ENCODE measurements at places on chromosomes 2 and 18.

DNA sequence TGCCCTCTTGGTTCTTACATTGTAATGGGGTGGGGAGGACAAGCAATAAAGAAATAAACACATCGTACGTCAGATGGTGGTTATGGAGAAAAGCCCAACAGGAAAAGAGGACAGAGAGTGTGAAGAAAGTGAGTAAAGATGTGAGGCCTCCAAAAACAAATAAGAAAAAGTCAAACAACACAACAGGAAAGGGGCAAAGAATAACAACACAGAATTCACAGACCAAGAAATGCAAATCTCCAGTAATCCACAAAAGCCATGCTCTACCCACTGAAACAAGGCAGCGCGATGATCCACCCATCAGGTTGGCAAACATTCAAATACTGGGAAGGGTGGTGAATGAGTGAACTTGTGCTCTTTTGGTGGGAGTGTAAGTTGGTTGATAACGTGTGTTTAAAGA is 16.7 kb upstream of the DUSP2 start:
- DNase-seq, result no peak

GRCh38 chr2:71074893-71075395 is 6.5 kb downstream of the NAGK start:
- no peak for DNase-seq

GRCh38 chr2:207469451-207469850 is 60.3 kb upstream of the CREB1 start:
- DNase-seq, result no peak

GRCh38 chr18:2699001-2699400 is 43.5 kb downstream of the SMCHD1 start:
- no peak for DNase-seq

- DNase-seq, result peak; percentile 52
Measured at GRCh38 chr18:76721207-76721996, 101.0 kb upstream of the ZNF236 start.

GRCh38 chr2:215269397-215270117 is 42.3 kb upstream of the ATIC start:
- DNase-seq, result peak; percentile 53

DNA sequence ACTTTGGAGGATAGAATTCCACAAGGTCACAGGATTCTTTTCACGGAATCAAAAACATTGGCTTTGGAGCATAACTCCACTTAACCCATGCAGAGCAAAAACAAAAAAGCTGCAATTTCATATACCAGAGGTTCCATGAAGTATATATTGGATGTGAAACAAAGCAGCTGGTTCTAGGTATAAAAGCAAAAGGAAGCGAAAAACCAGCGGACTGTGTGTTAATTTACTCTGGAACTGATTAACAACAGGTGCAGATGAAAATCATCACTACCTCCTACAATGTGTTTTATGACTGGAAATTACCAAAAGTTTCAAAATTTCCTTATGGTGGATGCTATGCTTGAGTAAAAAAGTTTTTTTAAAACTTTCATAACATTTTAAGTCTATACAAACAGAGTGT is 54.4 kb upstream of the LINC00305 start:
- DNase-seq, result no peak

GRCh38 chr2:134401789-134402188 is 147.9 kb downstream of the MGAT5 start:
- DNase-seq, result no peak

- no peak for DNase-seq
Measured at GRCh38 chr18:3384664-3385563, 65.1 kb upstream of the TGIF1 start.

DNA sequence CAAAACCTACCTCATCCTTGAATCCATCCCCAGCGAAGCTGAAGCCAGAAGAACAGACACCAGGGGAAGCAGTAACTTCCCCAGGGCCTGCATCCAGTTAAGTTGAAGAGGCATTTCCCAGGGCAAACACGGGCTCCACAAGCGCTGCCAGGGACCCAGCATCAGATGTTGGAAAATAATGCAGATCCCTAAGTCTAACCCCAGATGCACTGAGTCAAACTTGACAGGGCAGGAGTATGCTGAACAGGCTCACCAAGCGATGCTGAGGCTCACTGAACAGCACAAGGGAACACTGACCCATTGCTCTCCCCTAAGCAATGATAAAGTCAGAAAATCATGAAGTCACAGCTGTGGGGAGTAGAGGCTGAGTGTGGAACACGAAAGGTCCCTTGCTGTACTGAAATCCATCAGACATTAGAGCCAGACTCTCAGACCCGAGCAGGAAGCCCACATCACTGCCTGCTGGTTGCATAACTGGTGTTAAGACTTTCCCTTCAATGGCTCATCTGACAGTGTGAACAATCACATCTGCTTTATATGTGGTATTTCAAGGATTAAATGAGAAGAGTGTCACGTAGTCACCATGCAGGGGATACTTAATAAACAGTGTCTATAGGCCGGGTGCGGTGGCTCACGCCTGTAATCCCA is 36.2 kb downstream of the TNS1 start:
- DNase-seq, result no peak

GRCh38 chr2:181628590-181629585 is 28.0 kb downstream of the CERKL start:
- DNase-seq, result no peak

GRCh38 chr2:20565101-20565622 is 85.7 kb downstream of the HS1BP3 start:
- DNase-seq, result no peak

GRCh38 chr18:75341897-75342296 is 85.6 kb downstream of the SMIM21 start:
- DNase-seq, result no peak

- DNase-seq, result no peak
Measured at GRCh38 chr2:84996909-84997308, 25.9 kb downstream of the KCMF1 start.

DNA sequence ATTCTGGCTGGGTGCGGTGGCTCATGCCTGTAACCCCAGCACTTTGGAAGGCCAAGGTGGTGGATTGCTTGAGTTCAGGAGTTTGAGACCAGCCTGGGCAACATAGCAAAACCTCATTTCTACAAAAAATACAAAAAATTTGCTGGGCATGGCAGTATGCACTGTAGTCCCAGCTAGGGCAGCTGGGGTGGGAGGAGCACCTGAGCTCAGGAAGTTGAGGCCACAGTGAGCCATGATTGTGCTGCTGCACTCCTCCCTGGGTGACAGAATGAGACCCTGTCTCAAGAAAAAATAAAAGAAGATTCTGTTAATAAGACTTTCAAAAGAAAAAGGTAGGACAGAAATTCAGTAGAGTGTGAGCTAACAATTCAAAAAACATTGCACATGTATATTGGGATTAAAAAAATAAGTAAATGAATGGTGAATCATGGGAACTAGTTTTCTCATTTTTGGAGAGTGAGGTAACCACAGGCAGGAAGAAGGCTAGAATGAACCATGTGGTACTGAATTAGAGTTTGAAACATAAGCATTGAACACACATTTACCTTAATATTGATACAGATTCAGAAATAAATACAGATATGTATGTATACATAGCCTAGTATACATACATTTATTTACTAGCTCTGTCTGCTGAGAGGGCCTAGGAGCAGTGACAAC is 53.5 kb downstream of the NCOA1 start:
- DNase-seq, result no peak

DNA sequence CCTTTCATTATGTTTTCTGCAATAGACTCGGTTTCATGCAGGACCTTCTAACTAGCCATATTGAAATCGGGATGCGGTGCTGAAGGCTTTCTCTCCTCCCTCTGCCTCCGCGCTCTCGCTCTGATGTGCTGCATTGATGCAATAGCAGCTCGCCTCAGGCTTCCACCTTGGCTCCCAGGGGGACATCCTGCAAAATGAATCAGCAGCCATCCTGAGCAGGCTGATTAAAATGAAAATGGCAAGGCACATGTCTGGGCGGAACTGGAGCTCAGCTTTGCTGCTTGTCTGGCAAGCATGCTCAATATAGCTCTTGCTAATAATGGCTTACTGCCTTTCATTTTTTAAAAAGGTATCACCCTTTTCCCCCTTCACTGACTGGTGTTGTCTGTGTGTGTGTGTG is 806 bp upstream of the MYT1L start:
- no peak for DNase-seq

DNA sequence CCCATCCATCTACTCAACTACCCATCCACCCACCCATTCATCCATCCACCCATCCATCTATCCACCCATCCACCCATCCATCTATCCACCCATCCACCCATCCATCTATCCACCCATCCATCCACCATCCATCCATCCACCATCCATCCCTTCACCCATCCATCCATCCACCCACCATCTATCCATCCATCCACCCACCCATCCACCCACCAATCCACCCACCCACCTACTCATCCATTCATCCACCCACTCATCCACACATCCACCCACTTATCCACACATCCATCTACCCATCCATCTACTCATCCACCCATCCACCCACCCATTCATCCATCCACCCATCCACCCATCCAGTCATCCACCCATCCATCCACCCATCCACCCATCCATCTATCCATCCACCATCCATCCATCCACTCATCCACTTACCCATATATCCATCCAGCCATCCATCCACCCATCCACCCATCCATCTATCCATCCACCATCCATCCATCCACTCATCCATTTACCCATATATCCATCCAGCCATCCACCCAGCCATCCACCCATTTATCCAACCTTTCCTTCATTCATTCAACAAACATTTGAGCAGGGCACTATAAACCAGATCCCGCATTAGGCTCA is 2.1 kb upstream of the NGEF start:
- no peak for DNase-seq

DNA sequence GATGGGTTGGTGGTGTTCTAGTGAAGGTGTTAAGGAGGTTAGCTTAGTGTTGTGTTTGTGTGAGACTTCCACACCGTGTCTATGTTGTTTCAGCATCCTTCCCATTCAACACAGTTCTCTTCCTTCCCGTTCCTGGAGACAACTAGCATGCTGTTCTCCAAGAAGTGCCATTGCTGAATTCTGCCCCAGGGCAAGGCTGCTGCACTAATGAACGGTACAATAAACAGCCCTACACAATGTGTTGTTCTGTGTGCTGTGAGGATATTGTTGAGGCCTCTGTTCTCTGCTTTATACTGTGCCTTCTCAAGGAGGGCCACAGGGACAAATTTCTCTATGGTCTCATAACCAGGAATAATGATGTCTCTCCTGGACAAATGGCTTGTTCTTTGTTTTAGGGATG is 39.8 kb upstream of the ZEB2 start:
- no peak for DNase-seq

GRCh38 chr18:11719050-11719449 is 30.0 kb downstream of the GNAL start:
- no peak for DNase-seq

- no peak for DNase-seq
Measured at GRCh38 chr18:8232791-8233190, 376.4 kb upstream of the RAB12 start.

DNA sequence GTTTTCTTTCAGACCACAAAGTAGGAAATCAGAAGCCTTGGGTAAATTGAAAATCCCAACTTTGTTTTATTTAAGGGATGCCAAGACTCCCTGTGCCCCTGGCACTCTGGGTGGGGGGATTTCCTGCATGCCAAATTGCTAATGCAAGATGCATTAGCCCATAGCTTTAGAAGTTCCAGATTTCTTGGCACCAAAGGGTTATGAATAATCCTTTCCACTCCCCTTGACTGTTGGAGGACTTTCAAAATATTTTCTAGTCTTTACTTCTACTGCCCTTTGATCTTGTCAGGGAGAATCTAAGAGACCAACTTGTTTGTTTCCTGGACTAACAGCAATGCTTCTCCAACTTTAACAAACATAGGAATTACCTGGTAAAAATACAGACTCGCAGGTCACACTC is 81.8 kb upstream of the TGIF1 start:
- no peak for DNase-seq

- no peak for DNase-seq
Measured at GRCh38 chr18:9428862-9429661, 46.3 kb upstream of the RALBP1 start.

- no peak for DNase-seq
Measured at GRCh38 chr2:192546565-192546964, 351.8 kb upstream of the TMEFF2 start.
